ENCODE measurements at places on chromosomes 7 and 10.

- no peak for DNase-seq
Observed at GRCh38 chr10:21813946-21814345, 189.6 kb downstream of the DNAJC1 start.

- no peak for DNase-seq
Observed at GRCh38 chr10:35827783-35828182, 185.7 kb upstream of the FZD8 start.

DNA sequence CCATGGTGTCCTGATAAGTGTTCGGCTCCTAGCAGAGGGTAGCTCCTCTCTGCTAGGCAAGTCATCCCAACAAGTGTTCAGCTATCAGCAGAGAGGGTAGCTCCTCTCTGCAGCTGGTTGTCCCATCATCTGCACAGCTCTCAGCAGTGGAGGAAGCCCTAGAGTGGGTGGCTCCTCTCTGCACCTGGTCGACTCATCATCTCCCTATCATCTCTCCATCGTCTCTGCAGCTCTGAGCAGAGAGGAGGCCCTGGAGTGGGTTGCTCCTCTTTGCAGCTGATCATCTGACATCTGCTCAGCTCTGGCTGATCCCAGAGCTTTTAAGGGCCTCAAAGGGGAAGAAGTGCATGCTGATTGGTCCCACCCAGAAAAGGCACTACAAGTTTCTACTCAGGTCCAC is 199.9 kb upstream of the KMT2E start:
- DNase-seq, result no peak

GRCh38 chr10:51876503-51876902 is 177.1 kb upstream of the CSTF2T start:
- DNase-seq, result no peak

GRCh38 chr7:148230296-148230695 is 360.3 kb upstream of the C7orf33 start:
- DNase-seq, result no peak

DNA sequence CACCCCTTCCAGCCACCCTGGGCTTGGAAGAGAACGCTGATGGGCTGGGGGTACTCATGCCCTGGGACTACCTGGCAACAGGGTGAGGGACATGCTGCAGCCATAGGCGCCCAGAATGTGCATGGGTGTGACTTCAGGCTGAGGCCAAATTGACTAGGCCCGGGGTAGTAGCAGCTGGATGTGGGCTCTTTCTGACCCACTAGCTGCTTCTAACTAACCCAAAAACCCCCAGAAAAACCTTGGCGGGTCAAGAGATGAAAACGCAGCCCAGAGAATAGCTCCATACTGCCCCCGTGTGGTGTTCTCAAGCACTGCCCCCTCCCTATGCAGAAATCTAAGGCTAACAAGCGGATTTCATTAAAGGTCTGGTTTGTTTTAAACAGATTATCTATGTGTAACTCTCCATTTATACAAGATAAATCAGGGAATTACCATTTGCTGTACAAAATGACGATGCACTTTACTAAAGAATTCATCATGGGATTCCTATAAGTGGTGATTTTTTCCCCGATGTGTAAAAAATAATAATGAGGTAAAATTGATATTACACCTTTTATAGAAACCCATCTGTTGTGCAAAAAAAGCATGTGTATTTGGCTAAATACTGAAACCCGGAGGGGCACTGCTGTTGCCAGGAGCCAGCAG is 4.2 kb downstream of the SMARCD3 start:
- no peak for DNase-seq

DNA sequence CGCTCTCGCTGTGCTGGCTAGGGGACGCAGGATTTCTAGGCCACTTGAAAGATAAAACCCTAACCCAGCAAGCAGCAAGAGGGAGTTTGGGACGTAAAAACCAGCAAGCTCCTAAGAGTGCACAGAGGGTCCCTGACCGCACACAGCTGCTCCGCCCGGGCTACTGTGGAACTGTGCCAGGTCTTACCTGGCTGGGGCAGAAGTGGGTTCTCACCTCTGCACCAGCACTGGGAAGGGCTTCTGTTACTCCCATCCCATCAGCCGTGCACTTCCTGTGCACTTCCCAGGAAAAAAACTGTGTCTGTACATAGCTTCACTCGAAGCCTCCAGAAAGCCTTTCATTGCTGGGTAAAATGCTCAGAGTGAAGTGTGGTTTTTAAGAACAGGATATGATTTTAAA is 45.9 kb upstream of the PTF1A start:
- DNase-seq, result no peak

DNA sequence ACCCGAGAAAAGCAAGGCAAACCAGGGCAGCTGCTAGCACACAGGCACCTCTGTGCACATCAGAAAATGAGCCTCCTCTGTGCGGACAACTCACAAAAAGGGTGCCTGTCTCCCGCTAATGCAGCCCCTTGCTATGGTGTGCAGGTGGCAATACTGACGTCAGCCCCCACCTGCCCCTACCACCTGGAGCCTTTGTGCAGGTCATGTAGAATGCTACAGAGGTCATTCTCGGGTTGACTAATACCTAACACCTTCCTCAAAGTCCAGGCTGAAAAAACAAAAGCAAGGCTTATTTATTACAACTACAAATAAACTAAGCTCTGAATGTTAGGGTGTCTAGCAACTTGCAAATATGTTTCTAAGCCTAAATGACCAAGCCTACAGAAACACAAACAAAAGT is 13.9 kb downstream of the PIP4K2A start:
- DNase-seq, result no peak

DNA sequence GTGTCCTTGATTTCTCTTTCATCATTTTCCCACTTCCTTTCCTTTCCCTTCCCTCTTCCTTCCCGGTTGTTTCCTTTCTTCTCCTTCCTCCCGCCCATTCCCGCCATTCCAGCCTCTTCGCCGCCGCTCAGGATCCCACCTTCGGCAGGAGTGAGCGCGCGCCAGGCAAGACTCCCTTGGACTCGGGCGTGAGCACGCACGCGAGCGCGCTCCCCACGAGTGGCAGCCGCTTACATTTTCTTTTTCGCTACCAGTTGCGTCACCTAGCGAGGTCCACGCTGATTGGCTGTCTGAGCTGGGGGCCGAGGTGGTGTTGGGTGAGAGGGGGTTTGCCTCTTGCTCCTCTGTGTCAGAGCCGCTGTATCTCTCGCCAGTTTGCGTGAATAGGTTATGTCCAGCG is 11.8 kb downstream of the ZAN start:
- DNase-seq, result no peak

- DNase-seq, result no peak
Observed at GRCh38 chr7:158809596-158809995, 19.7 kb downstream of the ESYT2 start.

- no peak for DNase-seq
Observed at GRCh38 chr10:110505130-110505770, 7.5 kb downstream of the DUSP5 start.

- no peak for DNase-seq
Observed at GRCh38 chr10:128907155-128907941, 559.7 kb upstream of the MGMT start.

GRCh38 chr10:87538092-87539015 is 33.7 kb downstream of the MINPP1 start:
- DNase-seq, result no peak

GRCh38 chr7:42770114-42770513 is 141.8 kb downstream of the C7orf25 start:
- no peak for DNase-seq

DNA sequence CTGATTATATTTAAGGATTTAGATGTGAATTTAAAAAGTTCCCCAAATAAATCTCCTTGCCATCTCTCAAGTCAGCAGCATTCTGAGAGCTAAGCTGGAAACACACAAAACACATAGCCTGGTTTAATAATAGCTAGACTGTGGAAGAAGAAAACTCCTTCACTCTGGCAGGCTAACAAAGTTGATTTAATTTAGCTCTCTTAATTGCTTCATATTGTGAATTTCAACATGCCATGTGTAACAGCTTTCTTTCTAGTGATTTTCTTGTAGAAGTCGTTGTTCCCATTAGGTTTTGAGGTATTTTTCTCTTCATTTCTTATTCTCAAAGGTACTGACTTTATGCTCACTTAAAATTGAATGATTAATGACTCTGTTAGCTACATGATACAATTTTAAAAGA is 216.8 kb upstream of the AKR1E2 start:
- DNase-seq, result no peak

- no peak for DNase-seq
Observed at GRCh38 chr10:35182631-35183510, 56.2 kb downstream of the CREM start.

GRCh38 chr7:141974831-141975230 is 1.3 kb upstream of the TAS2R38 start:
- no peak for DNase-seq

- no peak for DNase-seq
Observed at GRCh38 chr10:96044736-96045135, 1.4 kb downstream of the CCNJ start.

- DNase-seq, result no peak
Observed at GRCh38 chr10:613271-614138, 76.0 kb downstream of the DIP2C start.

- no peak for DNase-seq
Observed at GRCh38 chr7:37674531-37674930, 9.0 kb upstream of the GPR141 start.

GRCh38 chr10:89134963-89135362 is 72.2 kb downstream of the CH25H start:
- DNase-seq, result no peak

DNA sequence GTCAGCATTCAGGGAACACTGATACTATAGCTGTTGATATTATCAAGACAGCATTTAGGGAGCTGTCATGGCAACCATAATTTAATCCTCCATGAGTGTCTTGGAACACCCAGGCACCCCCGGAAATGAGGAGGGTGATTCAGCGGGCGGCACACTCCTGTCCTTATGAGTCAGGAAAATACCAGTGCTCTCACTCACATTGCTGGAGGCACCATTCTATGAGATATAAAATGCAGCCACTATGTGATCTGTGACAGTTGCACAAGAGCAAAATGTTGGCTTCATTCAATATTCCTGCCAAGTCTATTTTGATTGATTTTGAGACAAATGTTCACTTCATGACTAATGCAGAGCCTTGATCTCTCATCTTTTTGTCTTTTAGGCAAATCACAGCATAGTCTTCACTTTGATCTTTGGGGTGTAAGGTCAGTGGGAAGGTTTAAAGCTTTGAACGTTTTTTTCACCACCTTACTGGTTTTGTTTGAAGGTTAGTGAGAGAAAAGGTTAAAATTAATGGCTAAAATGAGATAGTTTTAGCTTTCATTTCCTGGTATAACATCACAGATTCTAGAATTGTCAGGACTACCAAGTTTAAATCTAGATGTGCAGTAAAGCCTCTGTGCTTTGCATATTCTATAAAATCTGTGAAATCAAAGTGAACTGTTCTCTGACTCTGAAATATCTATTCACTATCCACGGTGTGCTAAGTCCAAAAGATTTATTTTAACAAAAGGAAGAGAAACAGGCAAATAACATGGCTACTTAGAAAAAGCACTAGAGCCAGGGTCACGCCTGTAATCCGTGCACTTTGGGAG is 12.4 kb upstream of the ARHGAP12 start:
- DNase-seq, result no peak

DNA sequence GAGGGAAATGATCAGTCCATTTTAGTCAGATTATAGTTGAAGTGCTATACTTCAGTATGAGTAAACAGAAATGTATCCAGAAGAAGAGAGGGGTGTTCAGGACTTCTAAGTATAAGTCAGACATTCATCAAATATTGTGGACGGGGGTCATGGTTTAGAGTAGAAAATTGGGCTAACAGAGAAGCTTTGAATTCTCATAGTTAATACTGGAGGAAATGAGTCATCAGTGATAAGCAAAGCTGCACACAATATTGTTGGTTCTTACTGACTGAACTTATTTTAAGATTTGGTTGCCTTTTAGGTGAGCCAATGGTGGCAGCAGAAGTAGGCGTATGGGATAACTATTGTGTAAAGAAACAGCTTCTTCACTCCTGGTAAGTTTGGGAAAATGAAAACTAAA is 1.7 kb upstream of the SUMF2 start:
- DNase-seq, result no peak

DNA sequence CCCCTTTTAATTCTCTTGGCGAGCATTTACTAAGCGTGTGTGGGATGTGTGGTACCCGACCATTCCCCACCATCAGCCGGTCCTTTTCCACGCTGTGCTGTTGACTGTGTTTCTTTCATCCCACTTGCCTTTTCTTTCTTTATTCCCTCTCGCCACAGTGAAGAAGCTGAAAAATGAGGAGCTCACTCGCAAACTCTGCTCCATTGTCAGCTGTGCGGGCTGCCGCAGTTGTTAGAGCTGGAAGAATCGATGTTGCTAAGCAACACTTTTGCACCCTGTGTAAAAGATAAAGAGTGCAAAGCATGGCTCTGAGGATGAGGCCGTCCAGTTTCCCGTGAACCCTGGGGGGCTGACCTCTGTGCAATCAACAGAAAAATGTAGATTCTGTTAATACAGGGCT is 203.1 kb upstream of the NEBL start:
- DNase-seq, result no peak

All from mesothelial cell of epicardium (in vitro differentiated cells).